ENCODE measurements at places on chromosomes 12 and 14.

GRCh38 chr14:92978229-92979021, 55.5 kb downstream of the CHGA start:
- no peak for DNase-seq

GRCh38 chr14:80543211-80543610, 331.9 kb upstream of the DIO2 start:
- DNase-seq: no peak

DNA sequence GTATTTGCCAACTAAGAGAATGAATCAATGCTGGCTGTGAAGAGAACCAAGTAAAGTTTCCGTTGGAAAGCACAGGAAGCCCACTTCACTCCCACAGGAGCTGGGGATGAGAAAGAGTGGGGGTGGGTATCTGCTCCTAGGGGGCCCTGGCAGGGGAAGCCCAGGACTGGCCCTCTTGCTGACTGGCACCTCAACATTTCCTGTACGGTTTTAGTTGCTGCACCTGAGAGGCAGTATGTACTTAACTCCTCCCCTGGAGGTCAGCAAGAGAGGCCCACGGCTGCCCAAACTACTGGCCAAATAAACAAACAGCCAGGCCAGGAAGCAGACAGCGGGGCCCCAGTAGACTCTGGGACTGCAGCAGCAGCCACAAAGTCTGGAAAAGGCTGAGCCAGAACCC, 33.8 kb upstream of the VWF start:
- no peak for DNase-seq

GRCh38 chr12:3201339-3202051, 124.3 kb downstream of the TSPAN9 start:
- no peak for DNase-seq
